NCI-H2081 (cell line): ENCODE measurements at places on chromosomes 7 and 10.

- DNase-seq = no peak
Observed at GRCh38 chr10:120838941-120839340, 12.2 kb upstream of the WDR11 start.

- DNase-seq = no peak
Observed at GRCh38 chr7:148588670-148589131, 1.9 kb upstream of the C7orf33 start.

DNA sequence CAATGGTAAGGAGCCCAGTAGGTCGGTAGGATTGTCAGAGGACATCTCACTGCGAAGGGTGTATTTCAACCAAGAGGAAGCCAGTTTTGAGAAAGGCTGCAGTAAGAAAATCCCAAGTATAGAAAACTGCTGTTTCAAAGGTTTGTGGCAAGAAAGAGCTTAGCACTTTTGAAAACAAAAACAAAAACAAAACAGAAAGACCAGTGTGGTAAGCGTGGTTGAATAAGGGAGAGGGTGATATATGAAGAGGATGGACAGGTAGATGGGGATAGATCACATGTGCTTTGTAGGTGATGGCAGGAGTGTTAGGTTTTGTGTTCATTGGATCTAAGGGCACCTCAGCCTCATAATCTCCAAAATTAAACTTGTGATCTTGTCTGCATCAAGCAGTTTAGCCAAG lies 141.6 kb upstream of the WNT16 start:
- no peak for DNase-seq

DNA sequence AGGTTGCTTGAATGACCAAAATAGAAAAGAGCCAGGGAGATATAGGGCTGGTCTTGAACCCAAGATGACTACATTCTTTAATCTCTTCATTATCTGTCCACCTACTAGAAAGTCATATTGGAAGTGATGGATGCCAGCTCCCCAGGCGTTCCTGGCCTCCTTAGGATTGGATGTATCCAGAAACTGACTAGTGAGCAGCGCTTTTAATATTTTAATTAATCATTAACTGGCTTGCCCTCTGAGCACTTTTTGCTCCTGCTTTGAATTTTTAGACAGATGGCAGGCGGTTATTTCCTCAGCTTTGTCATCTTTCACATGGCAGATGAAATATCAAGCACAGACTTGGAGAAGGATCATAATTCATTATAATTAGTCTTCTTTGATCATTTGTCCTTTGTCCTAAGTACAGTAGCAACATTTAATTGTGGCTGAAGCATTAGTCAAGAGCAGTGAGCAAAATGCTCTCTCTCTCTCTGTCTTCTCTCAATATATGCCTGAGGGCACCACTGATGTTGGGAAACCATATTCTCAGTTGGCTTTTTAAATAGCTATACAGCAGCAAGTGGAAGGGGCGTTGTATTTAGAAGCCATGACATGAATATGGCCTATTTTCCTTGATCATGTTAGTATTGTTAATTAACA lies 588.0 kb downstream of the NRG3 start:
- no peak for DNase-seq

DNA sequence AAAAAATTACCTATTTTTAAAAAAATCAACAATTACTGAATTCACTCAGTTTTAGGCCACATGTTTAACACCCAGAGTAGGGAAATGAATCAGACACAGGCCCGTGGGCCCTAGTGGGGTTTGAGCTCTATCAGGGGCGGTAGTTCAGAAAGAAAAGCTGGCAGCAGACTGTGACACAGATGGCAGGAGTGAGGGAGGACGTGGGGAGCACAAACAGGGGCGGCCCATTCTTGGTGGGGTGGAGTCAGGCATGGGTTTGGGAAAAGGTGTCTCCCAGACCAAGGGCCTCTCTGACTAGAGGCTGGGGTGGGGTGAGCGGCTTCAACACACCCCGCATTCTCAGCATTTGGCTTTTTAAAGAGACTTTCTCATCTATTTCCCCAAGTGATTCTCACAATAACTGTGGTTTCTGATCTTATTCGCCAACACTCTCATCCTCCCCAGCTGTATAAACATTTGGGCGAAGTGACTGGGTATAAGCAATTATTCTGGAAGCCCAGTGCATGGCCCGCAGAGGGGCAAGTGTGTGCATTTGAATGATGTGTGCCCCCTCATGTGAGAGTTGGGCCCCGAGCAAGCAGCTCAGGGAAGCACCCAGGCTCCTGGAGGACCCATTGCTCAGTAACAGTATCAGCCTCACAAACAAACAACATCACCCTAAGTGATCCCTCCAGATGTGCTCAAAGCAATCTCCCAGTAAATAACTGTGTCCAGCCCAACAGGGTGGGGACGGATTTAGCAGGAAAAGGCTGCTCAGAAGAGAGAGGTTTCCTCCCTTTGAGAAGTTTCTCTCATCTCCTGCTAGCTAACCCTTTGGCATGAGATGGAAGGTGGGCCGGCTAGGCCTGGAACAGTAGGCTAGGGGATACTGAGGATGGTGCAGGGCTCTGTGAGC lies 437.6 kb upstream of the ZMIZ1 start:
- no peak for DNase-seq

- no peak for DNase-seq
Observed at GRCh38 chr10:7027913-7028808, 382.7 kb downstream of the SFMBT2 start.

GRCh38 chr10:1230592-1231275 lies 174.5 kb downstream of the WDR37 start:
- DNase-seq = no peak

DNA sequence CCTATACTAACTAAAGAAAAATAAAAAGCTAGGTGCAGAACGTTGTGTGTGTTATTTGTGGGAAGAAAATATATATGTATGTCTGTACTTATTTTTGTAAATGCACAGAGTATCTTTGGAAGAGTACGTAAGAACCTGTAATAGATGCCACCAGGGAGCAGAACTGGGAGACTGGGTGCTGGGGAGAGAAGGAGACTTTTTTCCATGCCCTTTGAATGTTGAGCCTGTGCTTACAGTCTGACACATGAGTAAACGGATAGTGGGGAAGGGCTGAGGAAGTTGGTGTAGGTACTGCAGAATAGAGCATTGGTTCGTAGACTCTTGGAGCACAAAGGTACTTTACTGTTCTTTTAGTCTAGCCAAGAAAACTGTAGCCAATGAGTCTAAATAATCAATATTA lies 1.3 kb upstream of the SCRN1 start:
- DNase-seq = no peak

DNA sequence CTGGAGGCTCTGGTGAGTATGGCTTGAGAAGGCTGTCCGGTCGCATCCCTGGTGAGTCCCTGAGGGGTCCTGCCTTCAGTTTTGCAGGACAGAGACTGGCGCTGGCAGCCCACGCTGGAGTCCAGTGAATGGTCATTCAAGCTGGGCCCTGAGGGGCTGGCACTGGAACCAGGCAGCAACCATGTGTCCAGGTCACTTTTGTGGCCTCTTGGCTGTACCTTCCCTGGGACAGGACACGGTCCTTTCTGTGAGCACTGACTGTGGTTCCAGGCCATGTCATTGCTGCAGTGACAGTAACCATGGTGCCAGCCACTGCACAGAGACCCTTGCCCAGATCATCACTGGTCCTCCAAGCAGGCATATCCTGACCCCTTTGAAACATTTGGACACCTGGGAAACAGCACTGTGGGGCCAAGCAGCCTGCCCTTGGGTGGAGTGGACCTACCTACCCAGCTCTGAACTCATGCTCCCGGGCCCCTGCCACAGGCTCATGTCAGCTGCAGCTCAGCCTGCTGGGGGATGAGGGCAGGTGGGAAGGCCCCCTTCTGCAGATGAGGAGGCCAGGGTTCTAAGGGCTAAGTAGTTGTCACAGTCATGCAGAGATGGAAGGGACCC lies 72.1 kb downstream of the ADCY1 start:
- DNase-seq = no peak

GRCh38 chr7:80287400-80288174 lies 153.0 kb downstream of the GNAI1 start:
- no peak for DNase-seq

GRCh38 chr10:119006451-119007210 lies 22.9 kb upstream of the NANOS1 start:
- no peak for DNase-seq

GRCh38 chr7:114981323-114981722 lies 59.4 kb downstream of the MDFIC start:
- no peak for DNase-seq

GRCh38 chr10:34548466-34548865 lies 266.6 kb downstream of the PARD3 start:
- DNase-seq = no peak

GRCh38 chr7:20906801-20907453 lies 120.2 kb upstream of the SP8 start:
- peak; percentile 54 for DNase-seq

DNA sequence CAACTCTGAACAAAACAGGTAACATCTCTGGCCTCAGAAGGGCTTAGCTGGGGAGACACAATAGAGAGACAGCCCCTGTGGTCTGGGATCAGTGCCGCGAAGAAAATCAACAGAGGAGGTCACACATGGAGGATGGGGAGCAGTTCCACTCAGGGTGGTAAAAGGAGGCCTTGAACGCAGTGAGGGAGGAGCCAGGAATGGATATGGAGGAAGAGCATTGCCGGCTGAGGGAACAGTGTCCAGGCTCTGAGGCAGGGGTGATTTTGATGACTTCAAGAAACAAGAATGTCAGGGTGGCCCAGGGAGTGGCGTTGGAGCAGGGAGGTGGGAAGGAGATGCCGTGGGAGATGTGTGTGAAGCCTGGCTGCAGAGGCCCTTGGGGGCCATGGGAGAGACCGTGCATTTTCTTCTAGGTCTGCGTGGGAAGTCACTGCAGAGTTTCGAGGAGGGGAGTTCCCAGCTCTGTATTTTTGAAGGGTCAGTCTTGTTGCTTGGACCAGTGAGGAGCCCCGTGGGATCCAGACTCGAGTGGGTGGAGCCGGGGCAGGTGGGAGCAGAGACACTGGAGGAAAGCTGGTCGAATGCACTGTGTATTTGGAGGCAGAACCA lies 35.7 kb upstream of the SH2D4B start:
- DNase-seq = no peak

DNA sequence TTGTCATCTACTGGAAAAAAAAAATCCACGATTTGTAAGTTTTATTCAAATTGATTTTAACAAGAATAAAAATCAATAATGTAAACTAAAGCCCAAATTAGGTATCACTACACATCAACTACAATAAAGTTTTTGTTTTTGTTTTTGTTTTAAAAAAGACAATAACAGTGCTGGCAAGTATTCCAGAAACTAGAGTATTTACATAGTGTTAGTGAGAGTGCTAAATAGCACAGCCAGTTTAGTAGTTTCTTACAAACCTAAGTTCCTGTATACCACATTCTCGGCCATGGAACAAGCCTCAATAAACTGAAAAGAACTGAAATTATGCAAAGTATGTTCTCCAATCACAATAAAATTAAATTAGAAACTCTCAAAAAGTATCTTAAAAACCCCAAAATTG lies 8.1 kb downstream of the ARHGAP12 start:
- no peak for DNase-seq

GRCh38 chr10:17787087-17787961 lies 21.8 kb upstream of the MRC1 start:
- DNase-seq = no peak

GRCh38 chr7:44313016-44313415 lies 12.4 kb downstream of the CAMK2B start:
- DNase-seq = no peak

DNA sequence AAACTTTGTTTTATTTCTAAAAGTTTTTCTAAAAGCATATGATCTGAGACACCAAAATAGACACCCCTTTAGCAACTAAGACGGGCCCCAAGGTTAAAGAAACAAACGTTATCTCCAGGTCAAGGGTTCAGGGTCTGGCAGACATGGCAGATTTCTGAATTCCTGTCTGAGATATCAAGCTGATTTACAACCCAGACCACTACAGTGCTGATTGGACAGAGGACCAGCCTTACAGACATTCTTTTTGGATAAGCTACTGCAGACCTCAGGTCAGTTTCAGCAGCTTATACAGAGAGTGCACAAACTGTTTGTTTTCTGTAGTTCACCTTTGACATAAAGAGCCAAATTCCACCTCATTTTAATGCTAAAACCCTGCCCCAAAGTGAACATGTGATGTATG lies 34.8 kb downstream of the SVOPL start:
- no peak for DNase-seq

DNA sequence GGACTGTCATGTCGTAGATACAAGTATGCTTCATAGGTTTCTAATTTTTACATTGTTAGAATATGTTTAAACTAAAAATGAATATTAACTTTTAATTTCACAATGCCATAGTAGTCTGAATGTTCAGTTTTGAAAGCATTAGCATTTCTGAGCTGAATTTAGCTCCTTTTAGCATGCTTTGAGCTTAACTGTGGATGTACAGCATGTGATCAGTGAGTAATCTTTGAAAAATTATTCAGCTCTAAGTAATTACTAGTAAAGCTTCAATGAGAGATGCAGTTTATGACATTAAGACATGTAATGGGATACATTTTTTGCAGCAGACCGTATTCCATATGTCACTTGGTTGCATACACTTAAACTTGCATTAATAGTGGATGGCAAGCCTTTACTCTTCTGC lies 114.1 kb upstream of the WNT16 start:
- DNase-seq = no peak

DNA sequence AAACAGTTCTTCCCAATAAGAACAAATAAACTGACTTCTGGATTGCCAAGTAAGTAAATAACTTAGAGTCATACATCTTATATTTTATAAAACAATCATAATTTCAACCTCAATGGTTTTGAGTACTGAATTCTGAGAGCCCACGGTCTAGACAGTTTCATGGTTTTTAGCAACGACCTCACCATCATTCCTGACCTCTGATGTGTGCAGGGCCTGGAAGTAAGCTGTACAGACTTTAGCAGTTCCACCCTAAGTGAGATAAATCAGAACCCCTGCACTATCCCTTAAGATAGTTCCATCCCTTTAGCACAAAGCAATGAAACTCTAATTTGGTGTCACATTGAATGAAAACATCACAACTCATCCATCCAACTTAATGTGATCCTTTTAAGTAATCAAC lies 86.0 kb downstream of the NEBL start:
- no peak for DNase-seq

- DNase-seq = no peak
Observed at GRCh38 chr10:101351017-101351416, 2.9 kb upstream of the BTRC start.

DNA sequence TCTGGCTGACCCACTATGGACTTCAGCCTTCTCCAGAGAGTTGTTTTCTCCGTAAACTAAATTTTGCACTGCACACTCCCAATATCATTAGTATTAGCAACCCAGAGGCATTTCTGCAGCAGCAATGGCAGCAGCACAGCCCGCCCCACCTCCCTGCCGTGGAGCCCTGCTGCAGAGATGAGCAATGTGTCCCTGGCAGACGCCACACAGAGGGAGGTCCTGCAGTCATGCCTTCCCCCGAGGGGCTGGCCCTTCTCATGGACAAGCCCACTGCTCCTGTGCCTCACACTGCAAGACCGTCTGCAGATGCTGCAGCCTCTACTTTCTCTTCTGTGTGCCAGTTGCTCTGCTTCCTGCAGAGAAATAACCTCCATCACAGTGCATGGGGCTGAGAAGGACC lies 393.4 kb upstream of the MKI67 start:
- no peak for DNase-seq

- no peak for DNase-seq
Observed at GRCh38 chr7:71517940-71518699, 386.2 kb downstream of the GALNT17 start.
